ENCODE measurements at places on chromosomes 3 and 15. TPM values are rescaled to one million over a fixed set of nuclear protein-coding genes. Genes with fewer than 3 reads are reported as not detected.

GRCh38 chr15:92907896-92908712, 8.0 kb downstream of the CHD2 start:
- H3K27ac ChIP-seq: peak overlapping the region; percentile 100
- H3K36me3 ChIP-seq: peaks cover 31% of the 10 kb centered on the region
- H3K4me1 ChIP-seq: peaks cover 91% of the 10 kb centered on the region
- H3K4me3 ChIP-seq: peak overlapping the region; percentile 93
- no peak for DNase-seq
- H3K27me3 ChIP-seq: no peaks in the 10 kb centered on the region

Gene GOLGA6L22
- not detected for total RNA-seq

Gene PEX5L
- 0.67 TPM for total RNA-seq

GRCh38 chr3:119677641-119677934, 382 bp upstream of the COX17 start:
- peaks cover 39% of the 10 kb centered on the region for H3K4me1 ChIP-seq
- H3K36me3 ChIP-seq: peaks cover 25% of the 10 kb centered on the region
- H3K27me3 ChIP-seq: peaks cover 2% of the 10 kb centered on the region
- H3K27ac ChIP-seq: peak overlapping the region; percentile 96

Gene LYZL4
- total RNA-seq: not detected

Gene CLDN18
- total RNA-seq: not detected

GRCh38 chr15:69577397-69577796, 124.8 kb downstream of the RPLP1 start:
- peaks cover 1% of the 10 kb centered on the region for H3K27me3 ChIP-seq
- H3K4me1 ChIP-seq: peaks cover 35% of the 10 kb centered on the region
- DNase-seq: no peak
- no peaks in the 10 kb centered on the region for H3K36me3 ChIP-seq
- H3K4me3 ChIP-seq: no peak overlapping the region

GRCh38 chr3:25448750-25449692, 21.0 kb downstream of the RARB start:
- no peak overlapping the region for H3K27ac ChIP-seq
- H3K27me3 ChIP-seq: peaks cover 2% of the 10 kb centered on the region
- H3K4me3 ChIP-seq: no peak overlapping the region
- DNase-seq: no peak
- H3K4me1 ChIP-seq: no peaks in the 10 kb centered on the region

Gene NR2C2
- 50.7 TPM for total RNA-seq

DNA sequence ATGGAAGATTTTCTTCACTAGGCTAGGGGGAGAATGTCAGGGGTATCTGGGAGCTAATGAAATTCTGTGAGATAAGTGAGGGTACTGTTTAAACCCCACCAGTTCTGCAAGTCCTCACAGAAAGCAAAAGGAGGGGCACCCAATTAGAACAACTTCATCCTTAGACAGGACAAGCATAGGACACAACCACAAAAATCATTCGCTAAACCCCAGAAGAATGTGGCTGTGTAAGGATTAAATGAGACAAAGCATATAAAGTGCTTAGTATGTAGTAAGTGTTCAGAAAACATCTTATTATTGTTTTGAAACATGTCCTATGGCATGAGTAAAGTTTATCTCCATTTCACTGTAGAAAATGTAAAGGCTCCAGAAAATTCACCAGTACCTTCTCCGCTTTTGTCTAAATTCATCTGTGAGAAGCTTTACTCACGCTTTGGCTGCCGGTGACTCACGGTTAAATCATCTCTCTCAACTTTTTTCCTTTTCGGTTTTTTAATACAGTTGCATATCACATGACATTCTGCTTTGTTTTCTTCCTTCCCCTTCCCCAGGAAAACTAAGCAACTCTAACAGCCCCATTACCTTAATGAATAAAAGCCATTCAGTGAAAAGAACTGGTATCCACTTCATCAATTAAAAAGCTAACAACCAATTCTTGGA, 1.7 kb downstream of the CLRN1 start:
- no peaks in the 10 kb centered on the region for H3K36me3 ChIP-seq
- H3K27ac ChIP-seq: no peak overlapping the region
- no peak for DNase-seq
- H3K4me3 ChIP-seq: no peak overlapping the region

GRCh38 chr3:87350367-87351199, 74.2 kb upstream of the POU1F1 start:
- no peak overlapping the region for H3K4me3 ChIP-seq
- H3K4me1 ChIP-seq: no peaks in the 10 kb centered on the region
- peaks cover 9% of the 10 kb centered on the region for H3K27me3 ChIP-seq
- H3K36me3 ChIP-seq: no peaks in the 10 kb centered on the region
- no peak overlapping the region for H3K27ac ChIP-seq
- DNase-seq: no peak

DNA sequence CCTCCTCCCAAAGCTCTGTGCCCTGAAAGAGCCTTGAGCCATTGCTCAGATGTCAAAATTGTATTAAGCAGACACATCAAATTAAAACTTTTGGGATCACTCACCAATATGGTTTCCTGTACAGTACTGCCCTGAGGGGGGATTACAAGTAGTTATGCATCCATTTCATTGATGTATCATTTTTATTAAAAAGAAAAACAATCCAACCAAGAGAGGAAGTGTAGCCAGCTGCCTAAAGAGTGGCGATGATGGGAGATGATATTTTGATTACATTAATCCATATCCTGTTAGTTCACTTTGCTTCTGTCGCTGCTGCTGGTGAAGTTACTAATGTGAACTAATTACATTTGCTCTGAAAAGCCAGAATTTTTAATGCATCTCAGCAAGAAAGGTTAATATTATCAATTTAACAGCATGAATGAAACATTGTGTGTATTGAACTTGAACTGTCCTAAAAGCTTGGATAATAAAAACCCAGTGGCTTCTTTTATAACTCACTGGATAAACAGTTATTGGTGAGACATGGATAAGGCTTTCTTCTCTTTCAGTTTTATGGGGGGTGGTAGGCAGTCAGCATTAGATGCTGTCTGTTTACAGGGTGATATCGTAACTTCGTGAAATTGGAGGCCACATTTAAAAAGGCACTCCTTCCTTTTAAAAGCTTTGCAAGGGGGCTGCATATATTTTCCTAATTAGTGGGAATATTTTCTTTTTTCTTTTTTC, 87.7 kb downstream of the IGF1R start:
- H3K27me3 ChIP-seq: no peaks in the 10 kb centered on the region
- no peak overlapping the region for H3K27ac ChIP-seq
- no peak overlapping the region for H3K4me3 ChIP-seq
- no peaks in the 10 kb centered on the region for H3K36me3 ChIP-seq

- DNase-seq: no peak
- H3K4me3 ChIP-seq: no peak overlapping the region
- H3K27me3 ChIP-seq: no peaks in the 10 kb centered on the region
- H3K4me1 ChIP-seq: peaks cover 6% of the 10 kb centered on the region
- H3K36me3 ChIP-seq: no peaks in the 10 kb centered on the region
Measured at GRCh38 chr3:27565201-27565852, 81.1 kb upstream of the SLC4A7 start.

DNA sequence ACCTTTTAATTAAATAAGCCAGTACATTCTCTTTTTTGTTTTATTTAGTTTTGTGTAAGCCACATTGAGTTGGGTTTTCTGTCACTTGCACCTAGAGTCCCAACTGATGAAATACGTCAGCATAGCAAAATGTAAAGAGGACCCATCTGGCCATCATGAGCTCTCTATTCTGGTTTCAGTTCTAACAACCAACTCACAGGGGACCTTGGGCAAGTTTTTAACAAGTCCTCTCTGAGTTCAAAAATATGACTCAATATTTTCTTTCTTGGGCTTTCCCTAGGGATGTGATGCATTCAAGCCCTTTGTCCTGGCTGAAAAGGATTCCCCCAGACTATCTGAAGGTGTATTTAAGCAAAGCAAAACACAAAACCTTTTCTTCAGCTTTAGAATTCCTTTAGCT, 32.9 kb downstream of the PLCH1 start:
- H3K36me3 ChIP-seq: no peaks in the 10 kb centered on the region
- H3K27me3 ChIP-seq: no peaks in the 10 kb centered on the region
- no peaks in the 10 kb centered on the region for H3K4me1 ChIP-seq
- no peak overlapping the region for H3K4me3 ChIP-seq
- no peak overlapping the region for H3K27ac ChIP-seq

Gene SRGAP3
- total RNA-seq: 0.54 TPM

- no peak overlapping the region for H3K4me3 ChIP-seq
- no peak overlapping the region for H3K27ac ChIP-seq
- no peaks in the 10 kb centered on the region for H3K4me1 ChIP-seq
- H3K36me3 ChIP-seq: no peaks in the 10 kb centered on the region
- H3K27me3 ChIP-seq: no peaks in the 10 kb centered on the region
- no peak for DNase-seq
Measured at GRCh38 chr3:175591375-175591774, 732.2 kb downstream of the NAALADL2 start.

DNA sequence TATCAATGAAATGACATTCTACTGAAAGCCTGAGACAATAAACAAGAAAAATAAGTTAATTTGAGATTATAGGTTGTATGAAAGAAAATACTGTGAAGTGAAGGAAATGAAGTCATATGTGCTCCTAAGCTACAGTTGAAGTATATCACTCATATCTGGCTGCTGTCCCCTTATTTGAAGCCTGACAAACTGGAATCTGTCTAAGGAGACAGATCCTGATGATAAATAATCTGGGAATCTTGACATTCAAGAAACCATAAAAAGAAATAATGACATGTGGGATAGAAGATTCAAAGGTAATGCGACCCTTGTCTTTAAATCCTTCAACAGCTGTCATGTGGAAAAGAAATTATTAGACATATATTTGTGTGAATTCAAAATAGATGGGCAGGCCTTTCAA, 424.5 kb upstream of the LMCD1 start:
- no peak for DNase-seq
- H3K4me1 ChIP-seq: no peaks in the 10 kb centered on the region
- H3K36me3 ChIP-seq: no peaks in the 10 kb centered on the region
- no peak overlapping the region for H3K4me3 ChIP-seq
- H3K27ac ChIP-seq: no peak overlapping the region
- no peaks in the 10 kb centered on the region for H3K27me3 ChIP-seq

DNA sequence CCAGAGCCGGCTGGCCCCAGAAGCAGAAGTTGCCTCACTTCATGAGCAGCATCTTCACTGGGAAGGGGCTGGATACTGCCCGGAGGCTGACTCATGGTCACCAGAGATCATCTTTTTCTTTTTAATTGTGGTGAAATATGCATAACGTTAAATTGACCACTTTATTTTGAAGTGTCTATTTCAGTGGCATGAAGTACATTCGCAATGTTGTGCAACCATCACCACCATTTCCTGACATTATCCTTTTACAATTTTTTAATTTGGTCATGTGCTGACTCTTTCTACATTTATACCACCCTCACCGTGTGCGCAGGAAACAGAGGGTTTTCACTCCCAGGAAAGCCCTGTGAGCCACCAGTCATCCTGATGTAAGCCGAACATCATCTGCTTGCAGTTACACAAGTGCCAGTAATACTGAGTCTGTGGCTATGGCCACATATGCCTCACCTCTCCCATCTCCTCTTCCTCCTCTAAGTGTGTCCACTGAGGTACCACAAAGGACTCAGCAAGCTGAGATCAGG, 51.6 kb upstream of the ABHD17C start:
- no peaks in the 10 kb centered on the region for H3K27me3 ChIP-seq
- no peak overlapping the region for H3K27ac ChIP-seq
- H3K36me3 ChIP-seq: no peaks in the 10 kb centered on the region
- DNase-seq: no peak
- H3K4me3 ChIP-seq: no peak overlapping the region

DNA sequence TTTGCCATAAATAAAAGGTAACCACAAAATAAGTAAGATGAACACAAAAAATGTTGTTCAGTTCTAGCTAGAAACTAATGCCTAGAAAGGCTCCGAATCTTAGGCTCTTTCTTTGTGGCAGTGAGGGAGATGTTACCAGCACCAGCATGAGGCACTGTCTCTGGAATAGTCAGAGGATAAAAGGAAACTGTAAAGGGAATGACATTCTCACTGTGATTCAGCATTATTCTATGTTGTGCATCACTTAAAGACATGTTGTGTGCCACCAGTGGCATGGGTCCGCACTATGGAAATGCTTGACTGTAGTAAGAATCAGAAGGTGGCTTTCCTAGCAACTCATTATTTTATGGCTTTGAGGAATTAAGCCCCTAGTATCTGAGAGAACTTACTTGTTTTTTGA, 70.8 kb downstream of the SEC22A start:
- peaks cover 7% of the 10 kb centered on the region for H3K36me3 ChIP-seq
- H3K27ac ChIP-seq: no peak overlapping the region
- H3K27me3 ChIP-seq: no peaks in the 10 kb centered on the region
- H3K4me1 ChIP-seq: no peaks in the 10 kb centered on the region
- H3K4me3 ChIP-seq: no peak overlapping the region

- H3K4me1 ChIP-seq: peaks cover 20% of the 10 kb centered on the region
- no peak for DNase-seq
- no peaks in the 10 kb centered on the region for H3K27me3 ChIP-seq
- no peak overlapping the region for H3K4me3 ChIP-seq
- H3K27ac ChIP-seq: no peak overlapping the region
- no peaks in the 10 kb centered on the region for H3K36me3 ChIP-seq
Measured at GRCh38 chr15:99480016-99480810, 85.6 kb upstream of the MEF2A start.

Gene DZIP3
- 5.2 TPM for total RNA-seq

DNA sequence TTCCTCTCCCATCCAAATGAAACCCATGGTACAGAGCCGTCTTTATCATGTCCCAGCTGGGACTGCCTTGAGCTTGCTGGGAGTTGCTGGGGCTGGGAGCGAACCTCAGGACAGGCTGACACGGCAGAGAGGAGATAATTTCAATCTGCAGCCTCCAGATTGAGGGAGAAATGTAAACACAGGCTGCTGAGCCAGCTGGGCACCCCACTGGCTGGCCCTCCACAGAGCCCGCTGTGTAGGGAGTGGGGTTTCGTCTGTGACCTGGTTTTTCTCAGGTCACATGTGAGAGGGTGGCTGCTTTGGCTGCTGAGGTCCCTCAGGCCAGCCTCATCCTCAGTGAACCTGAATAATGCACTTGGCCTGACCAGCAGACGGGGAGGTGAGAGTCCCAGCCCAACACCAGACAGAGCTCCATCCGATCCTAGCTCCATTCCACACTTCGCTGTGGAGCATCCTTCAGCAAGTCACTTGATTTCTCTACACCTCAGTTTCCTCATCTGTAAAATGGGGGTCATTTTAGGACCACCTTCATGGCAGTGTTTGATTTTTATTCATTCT, 121.6 kb upstream of the MRPS22 start:
- DNase-seq: no peak
- H3K27ac ChIP-seq: no peak overlapping the region
- H3K36me3 ChIP-seq: no peaks in the 10 kb centered on the region
- H3K4me1 ChIP-seq: no peaks in the 10 kb centered on the region
- peaks cover 5% of the 10 kb centered on the region for H3K27me3 ChIP-seq

Gene DNAJC17
- 54.1 TPM for total RNA-seq

- H3K4me3 ChIP-seq: no peak overlapping the region
- DNase-seq: peak; percentile 31
Measured at GRCh38 chr3:44104668-44105321, 136.9 kb upstream of the TOPAZ1 start.

- no peak overlapping the region for H3K27ac ChIP-seq
- no peak for DNase-seq
Measured at GRCh38 chr3:182165234-182165633, 453.5 kb downstream of the SOX2 start.
